SJSA1 (cell line): ENCODE measurements at places on chromosomes 16 and 17. TPM values are rescaled to one million over a fixed set of nuclear protein-coding genes. Genes with fewer than 3 reads are reported as not detected.

DNA sequence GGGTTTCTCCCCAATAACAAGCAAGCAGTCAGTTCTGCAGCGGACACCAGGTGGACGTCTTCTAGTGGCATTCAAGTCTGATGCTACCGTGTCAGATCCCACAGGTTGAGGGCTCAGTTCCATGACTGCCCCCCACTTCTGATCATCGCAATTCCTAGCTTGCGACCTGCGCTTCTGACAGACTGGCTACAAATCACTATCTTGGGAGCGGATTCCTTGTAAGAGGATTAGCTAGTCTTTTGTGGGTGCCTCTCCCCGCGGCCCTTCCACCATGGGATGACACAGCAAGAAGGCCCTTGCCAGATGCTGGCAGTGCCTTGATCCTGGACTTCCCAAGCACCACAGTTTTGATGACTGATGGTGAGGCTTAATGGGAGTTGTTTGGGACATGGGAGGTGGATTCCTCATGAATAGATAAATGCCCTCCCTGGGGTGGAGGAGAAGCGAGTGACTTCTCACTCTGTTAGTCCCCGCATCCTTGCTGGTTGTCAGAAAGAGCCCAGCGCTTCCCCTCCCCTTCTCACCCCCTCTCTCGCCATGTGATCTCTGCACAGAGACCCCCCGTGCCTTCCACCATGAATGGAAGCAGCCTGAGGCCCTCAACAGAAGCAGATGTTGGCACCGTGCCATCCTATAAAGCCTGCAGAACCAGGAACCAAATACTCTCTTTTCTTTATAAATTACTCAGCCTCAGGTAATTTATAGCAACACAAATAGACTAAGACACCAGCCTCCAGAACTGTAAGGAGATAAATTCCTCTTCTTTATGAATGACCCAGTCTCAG is 19.1 kb downstream of the CDIP1 start:
- no peak for DNase-seq
- no peak overlapping the region for H3K4me3 ChIP-seq
- no peaks in the 10 kb centered on the region for H3K27me3 ChIP-seq
- H3K36me3 ChIP-seq, result 0 out of 2 replicates have a peak, but pooled peaks cover 3% of the 10 kb centered on the region

The SCIMP gene
- not detected in 2 replicates for total RNA-seq

DNA sequence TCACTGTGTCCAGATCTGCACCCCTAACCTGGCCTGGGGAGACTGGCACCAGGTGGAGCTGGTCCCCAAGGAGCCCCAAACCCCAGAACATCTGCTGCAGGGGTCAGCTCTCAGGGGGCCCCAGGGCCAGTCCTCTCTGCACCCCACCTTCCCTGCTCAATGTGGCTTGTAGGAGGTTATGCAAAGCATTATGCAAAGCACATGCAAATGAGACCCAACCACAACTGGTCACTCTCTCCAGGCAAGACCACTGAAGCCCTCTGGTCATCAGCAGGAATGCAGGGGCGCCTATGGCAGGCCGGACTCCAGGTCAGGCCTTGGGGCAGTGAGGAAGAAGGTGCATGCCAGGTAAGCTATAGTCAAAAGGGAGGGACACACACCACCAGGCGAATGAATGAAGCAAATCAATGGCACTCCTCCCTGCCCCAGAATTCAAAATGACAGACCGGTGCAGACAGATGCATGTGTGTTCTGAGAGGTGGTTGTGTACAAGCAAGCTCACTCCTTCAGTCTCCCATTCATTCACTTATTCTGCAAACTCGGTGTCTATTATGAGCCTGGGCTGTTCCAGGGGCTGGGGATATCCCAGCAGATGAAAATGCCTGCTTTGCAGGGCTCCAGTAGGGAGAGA is 48.0 kb downstream of the TMEM235 start:
- H3K4me3 ChIP-seq, result no peak overlapping the region
- no peak for DNase-seq
- peaks cover 8% of the 10 kb centered on the region; the same call in 1 of the 2 replicates for H3K27me3 ChIP-seq

The ITGB3 gene
- 164 and 202 TPM in 2 replicates for total RNA-seq

The KRT40 gene
- not detected in 2 replicates for total RNA-seq

The DLX3 gene
- not detected in 2 replicates for total RNA-seq

DNA sequence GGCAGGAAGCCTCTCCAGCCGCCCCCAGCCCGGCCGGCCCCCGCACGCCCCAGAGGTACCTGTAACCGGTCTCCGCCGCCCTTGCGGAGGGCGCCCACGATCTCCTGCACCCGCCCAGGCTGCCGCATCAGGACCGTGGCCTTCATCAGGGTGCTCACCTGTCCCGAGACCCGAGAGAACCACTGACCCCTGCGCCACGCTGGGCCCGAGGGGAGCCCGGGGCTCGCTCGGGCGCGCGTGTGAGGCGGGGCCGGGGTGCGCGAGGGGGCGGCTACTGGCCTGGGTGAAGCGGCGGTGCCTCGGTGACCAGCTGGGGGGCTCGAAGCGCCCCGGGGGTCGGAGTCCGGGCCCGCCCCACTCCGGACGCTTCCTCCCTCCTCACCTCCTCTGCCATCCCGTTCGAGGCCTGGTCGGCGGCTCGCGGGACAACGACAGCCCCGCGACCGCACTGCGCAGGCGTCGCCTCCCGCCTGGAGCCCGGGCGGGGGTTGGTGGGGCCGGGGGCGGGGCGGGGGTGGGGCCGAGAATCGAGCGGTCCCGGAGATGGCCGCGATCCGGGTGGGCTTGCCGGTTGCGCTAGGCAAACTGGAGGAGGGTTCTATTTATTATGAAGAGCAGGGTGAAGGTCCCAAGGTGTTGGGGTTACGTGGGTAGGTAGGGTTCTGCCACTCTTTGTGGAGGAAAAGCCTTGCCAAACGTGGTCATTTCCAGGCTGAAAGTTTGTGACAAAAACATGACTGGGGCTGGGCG is at the start of gene NT5C3B:
Gene NT5C3B (minus strand): TSS at position 433 of the 750 bp plus-strand sequence. CDS start 39 bp downstream, at position 394.
- peaks cover 9% of the 10 kb centered on the region for H3K4me1 ChIP-seq
- peak within 1 kb of the TSS; percentile 29; the same call in 1 of the 2 replicates for H3K27ac ChIP-seq
- H3K4me3 ChIP-seq, result peak within 1 kb of the TSS; percentile 92
- peak; percentile 59 for DNase-seq

DNA sequence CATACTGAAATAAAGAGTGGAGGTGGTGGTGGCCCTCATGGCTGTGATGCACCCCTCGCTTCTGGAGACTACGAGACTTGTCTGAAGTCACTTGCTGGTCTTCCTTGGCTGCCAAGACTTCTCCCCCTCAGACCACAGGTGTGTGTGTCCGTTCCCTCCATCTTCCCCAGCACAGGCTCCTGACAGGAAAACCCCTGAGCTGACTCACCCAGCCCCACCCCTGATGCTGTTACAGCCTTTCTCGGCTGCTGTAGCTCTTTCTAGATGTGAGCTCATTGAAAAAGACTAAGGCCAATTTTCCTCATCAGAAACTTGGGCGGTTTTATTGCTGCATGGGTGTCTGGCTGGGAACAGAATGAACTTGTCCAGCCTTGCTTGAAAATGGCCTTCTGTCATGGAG is 296.9 kb downstream of the TMEM114 start:
- no peak overlapping the region for H3K4me3 ChIP-seq
- no peak for DNase-seq
- H3K4me1 ChIP-seq, result no peaks in the 10 kb centered on the region

DNA sequence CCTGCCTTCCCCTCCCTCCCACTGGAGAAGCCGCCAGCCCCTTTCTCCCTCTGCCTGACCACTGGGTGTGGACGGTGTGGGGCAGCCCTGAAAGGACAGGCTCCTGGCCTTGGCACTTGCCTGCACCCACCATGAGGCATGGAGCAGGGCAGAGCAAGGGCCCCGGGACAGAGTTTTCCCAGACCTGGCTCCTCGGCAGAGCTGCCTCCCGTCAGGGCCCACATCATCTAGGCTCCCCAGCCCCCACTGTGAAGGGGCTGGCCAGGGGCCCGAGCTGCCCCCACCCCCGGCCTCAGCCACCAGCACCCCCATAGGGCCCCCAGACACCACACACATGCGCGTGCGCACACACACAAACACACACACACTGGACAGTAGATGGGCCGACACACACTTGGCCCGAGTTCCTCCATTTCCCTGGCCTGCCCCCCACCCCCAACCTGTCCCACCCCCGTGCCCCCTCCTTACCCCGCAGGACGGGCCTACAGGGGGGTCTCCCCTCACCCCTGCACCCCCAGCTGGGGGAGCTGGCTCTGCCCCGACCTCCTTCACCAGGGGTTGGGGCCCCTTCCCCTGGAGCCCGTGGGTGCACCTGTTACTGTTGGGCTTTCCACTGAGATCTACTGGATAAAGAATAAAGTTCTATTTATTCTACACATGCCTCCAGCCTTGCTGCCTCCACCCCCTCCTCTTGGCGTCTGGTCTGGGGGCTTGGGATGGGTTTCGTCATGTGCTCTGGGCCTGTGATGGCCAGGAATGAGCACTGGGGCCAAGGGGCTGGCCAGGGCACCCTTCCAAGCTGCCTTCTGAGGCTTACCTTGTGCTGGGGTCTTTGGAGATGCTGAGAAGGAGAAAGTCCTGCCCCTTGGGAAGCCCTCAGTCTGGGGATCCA is 7.3 kb downstream of the GJD3 start:
- H3K4me3 ChIP-seq, result no peak overlapping the region
- no peak for DNase-seq
- no peaks in the 10 kb centered on the region for H3K27me3 ChIP-seq

GRCh38 chr17:299546-299945 is 53.1 kb downstream of the RPH3AL start:
- no peaks in the 10 kb centered on the region for H3K4me1 ChIP-seq
- H3K4me3 ChIP-seq, result no peak overlapping the region

GRCh38 chr16:86210403-86211193 is 299.7 kb upstream of the FOXF1 start:
- H3K4me3 ChIP-seq, result no peak overlapping the region
- no peak for DNase-seq
- no peaks in the 10 kb centered on the region for H3K27me3 ChIP-seq
- peaks cover 17% of the 10 kb centered on the region for H3K4me1 ChIP-seq
- H3K36me3 ChIP-seq, result no peaks in the 10 kb centered on the region

- no peaks in the 10 kb centered on the region for H3K36me3 ChIP-seq
- H3K4me1 ChIP-seq, result peaks cover 7% of the 10 kb centered on the region; the same call in 1 of the 2 replicates
- DNase-seq, result no peak
- H3K27me3 ChIP-seq, result 0 out of 2 replicates have a peak, but pooled peaks cover 4% of the 10 kb centered on the region
Measured at GRCh38 chr16:66107661-66108060, 258.8 kb upstream of the CDH5 start.

DNA sequence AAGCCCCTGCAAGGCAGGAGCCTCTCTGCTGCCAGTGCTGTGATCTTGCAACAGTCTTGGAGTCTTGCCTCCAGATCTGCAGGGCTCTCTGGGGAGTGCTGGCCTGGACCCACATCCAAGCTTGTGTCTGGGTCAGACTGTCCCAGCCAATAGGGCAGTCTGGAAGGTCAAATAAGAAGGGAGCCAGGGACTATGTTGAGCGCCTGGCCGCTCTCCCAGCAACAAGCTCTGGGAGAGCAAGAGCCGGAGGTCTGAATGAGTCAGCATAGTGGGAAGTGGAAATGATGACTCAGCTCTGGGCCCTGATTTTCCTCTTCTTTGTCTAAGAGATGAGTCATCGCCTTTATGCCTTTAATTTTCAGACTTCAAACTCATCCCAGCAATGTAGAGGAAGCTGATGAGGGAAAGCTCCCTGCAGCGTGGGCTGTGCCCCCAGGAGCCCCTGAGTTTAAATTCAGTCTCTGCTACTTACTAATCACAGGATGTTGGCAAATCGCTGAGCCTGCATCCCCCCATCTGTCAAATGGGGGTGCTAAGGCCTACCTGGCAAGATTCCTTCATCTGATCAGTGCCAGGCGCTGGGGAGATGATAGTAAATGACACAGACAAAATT is 43.6 kb upstream of the HAPSTR1 start:
- no peaks in the 10 kb centered on the region for H3K27me3 ChIP-seq
- H3K36me3 ChIP-seq, result no peaks in the 10 kb centered on the region
- H3K4me1 ChIP-seq, result peaks cover 51% of the 10 kb centered on the region
- peak overlapping the region; percentile 85 for H3K27ac ChIP-seq

DNA sequence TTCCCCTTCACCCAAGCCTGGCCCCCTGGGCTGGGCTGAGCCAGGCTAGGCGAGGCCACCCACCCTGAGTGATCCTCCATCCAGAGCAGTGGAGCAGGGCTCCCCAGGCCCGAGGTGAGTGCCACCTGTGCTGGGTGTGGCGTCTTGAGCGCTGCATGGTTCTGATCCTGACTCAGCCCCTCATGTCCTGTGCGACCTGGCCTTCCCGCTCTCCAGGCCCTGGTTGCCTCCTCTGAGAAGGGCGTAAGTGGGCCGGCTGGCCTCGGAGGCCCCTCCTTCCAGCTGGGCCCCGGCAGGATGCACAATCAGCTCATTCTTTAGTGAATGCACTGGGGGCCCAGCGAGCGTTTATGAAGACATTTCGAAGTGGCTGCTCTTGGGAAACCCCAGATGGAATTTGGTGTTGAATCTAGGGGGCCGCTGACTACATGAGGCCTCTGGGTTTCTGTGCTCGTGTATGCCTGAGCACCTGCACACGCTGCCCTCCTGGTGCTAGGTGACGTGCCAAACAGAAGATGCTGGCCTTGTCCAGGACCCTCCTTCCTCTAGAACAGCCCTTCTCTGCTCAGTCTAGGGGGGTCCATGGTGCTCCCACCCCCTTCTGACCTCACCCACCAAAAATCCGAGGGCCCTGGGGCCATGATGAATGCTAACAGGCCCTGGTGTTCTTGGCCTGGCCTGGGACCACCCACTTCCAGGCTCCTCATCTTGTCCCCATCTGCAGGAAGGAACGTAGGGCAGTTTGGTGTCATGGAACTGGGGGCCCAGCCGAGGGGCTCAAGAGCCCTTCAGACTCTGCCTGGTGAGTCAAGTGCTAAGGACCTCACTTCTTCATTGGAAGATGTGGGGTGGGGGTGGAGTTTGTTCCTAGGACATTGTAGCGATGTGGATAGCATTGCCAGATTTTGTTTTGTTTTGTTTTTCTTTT is 3.6 kb upstream of the TMEM92 start:
- peak; percentile 85 for DNase-seq
- peak overlapping the region; percentile 21 for H3K27ac ChIP-seq
- no peaks in the 10 kb centered on the region for H3K36me3 ChIP-seq
- no peak overlapping the region for H3K4me3 ChIP-seq
- no peaks in the 10 kb centered on the region for H3K27me3 ChIP-seq

DNA sequence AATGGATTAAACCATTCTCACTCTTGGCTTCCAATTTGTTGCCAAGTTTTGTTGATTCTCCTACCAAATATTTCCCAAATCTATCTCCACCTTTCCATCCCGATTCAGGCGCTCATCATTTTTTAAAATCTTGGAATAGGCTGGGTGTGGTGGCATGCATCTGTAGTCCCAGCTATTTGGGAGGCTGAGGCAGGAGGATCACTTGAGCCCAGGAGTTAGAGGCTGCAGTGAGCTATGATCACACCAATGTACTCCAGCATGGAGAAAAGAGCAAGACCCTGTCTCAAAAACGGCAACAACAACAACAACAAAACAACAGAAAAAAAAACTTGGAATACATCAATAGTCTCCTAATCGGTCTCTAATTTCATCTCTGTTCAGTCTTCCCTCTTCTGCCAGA is 902 bp upstream of the NKIRAS2 start:
- peaks cover 41% of the 10 kb centered on the region for H3K36me3 ChIP-seq
- peaks cover 23% of the 10 kb centered on the region for H3K4me1 ChIP-seq
- no peak overlapping the region for H3K4me3 ChIP-seq
- DNase-seq, result no peak

- no peak overlapping the region for H3K27ac ChIP-seq
- H3K27me3 ChIP-seq, result no peaks in the 10 kb centered on the region
- H3K4me3 ChIP-seq, result no peak overlapping the region
- no peaks in the 10 kb centered on the region for H3K36me3 ChIP-seq
Measured at GRCh38 chr16:83661656-83662055, 146.1 kb upstream of the HSBP1 start.

The FBXO39 gene
- 0.87 TPM in 1 of 2 replicates, not detected in the other for total RNA-seq

GRCh38 chr17:11256877-11257276 is 15.9 kb downstream of the SHISA6 start:
- no peaks in the 10 kb centered on the region for H3K36me3 ChIP-seq
- H3K4me1 ChIP-seq, result no peaks in the 10 kb centered on the region
- H3K4me3 ChIP-seq, result no peak overlapping the region
- DNase-seq, result no peak
- no peaks in the 10 kb centered on the region for H3K27me3 ChIP-seq
- no peak overlapping the region for H3K27ac ChIP-seq
